ENCODE measurements at places on chromosomes 5 and 9. TPM values are rescaled to one million over a fixed set of nuclear protein-coding genes. Genes with fewer than 3 reads are reported as not detected.

IRX4 gene
- not detected for polyA plus RNA-seq

AQP3 gene
- polyA plus RNA-seq: 3.2 TPM

ARID3C gene
- not detected for polyA plus RNA-seq

DNA sequence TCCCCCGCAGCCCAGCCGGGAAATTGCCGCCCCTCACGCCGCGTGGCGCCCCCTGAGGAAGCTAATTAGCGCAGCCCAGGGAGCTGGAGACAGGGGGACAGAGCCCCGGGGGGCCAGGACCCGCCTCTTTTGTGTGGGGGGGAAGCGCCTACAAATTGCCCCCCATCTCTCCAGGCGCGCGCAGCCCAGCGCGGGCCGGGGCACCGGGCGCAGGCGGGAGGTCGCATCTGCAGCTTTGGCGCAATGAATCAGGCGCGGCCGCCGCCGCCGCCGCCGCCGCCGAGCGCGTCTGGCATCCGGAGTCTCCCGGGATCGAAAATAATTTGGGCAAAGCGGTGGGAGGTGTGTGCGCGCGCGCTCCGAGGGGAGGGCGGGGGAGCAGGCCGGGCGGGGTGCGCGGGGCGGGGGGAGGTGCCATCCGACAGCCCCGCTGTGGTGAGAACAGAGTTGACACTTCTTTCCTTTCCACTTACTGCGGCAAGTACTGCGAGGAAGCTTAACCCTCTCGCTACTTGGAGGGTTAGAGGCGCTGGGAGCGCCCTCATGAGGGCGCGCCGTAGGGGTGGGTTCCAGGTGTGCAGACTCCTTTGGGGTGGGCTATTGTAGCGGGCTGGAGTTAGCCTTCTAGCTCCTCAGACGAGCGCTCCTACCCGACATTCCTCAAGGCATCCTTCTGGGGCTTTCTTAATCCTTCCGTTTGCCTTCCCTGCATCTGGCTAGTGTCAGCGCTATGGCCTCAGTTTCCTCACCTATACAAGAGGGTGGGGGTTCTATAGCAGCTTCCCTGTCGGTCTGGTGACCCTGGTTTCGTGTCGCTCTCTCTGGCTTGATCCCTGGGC, 63.1 kb downstream of the CXXC5 start:
- DNase-seq: peak; percentile 49

GRCh38 chr9:114774524-114774923, 31.3 kb downstream of the TNFSF15 start:
- DNase-seq: no peak

DNA sequence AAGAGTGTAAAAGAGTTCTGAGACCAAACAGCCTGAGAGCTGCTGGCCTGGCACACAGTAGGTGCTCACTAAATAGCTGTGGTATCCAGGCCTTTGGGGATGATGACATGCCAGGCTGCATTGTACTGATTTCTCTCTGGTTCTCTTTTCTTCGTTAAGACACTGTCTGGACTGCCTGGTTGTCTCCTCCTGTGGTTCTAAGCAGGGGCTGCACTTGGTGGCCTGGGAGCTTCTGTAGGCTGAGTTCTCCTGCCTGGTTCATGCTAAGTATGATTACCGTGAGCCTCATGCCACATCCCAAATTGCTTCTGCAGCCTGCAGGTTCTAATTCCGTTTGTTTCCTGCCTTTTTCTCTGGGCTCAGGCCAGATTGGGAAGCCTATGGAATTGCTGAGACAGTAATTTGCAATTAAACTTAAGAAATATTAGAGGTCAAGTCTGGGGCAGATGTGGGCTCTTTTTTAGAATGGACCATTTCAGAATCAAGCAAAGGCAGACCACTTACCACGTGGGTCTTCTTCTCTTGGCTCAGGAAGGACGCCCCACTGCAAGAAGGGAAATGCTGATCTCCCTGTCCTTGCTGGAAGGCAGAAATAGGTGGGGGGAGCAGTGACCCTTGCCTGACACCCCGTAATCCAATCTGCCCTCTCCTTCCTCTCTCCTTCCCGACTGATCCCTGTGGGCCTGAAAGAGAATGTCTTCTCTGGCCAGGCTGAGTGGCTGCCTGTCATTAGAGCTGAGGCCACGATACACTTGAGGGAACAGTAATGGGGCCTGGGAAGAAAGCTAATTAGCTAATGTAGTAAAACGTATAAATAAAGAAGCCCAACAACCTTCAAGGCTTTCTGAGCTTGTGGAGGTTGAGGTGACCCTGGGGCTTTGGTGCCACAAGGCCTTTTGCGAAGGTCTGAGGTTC, 21.9 kb upstream of the BOD1 start:
- DNase-seq: no peak

All from fibroblast of lung (primary cell).